ENCODE measurements at places on chromosomes 1 and 21.

GRCh38 chr21:14405962-14406361 lies 23.0 kb upstream of the HSPA13 start:
- ATAC-seq = no peak

DNA sequence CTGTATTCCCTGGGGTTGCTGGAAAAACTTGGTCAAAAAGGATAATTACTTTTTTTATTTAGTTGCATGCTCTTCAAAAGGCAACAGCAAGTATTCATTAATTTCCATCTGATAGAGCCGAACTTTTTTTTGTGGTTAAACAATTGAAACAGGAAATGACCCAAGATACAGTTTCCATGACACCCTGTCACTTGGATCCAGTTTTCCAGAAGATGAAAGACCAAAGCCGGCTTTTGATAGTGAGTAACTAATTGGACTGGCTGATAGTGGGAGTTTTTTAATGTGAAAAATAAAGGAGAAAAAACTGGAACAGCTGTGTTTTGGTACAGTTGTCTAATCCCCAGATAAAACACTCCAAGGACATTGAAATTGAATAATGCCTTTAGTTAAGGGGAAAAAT lies 33.0 kb downstream of the CACHD1 start:
- ATAC-seq = no peak

DNA sequence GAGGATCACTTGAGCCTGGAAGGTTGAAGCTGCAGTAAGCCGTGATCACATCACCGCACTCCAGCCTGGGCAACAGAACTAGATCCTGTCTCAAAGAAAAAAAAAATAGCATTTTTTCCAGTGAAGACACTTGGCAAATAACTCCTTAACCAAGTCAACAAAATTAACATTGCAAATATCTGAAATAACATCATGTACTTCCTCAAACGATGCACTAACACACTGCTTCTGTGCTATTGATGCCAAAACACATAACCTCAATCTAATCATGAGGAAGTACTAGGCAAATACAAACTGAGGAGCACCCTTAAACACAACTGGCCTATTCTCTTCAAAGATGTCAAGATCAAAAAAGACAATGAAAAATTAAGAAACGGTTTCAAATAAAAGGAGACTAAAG lies 32.3 kb downstream of the PABPC4 start:
- no peak for ATAC-seq

GRCh38 chr1:89780721-89781120 lies 40.1 kb upstream of the LRRC8D start:
- ATAC-seq = peak; percentile 97

GRCh38 chr21:25806060-25806459 lies 71.3 kb downstream of the GABPA start:
- no peak for ATAC-seq

DNA sequence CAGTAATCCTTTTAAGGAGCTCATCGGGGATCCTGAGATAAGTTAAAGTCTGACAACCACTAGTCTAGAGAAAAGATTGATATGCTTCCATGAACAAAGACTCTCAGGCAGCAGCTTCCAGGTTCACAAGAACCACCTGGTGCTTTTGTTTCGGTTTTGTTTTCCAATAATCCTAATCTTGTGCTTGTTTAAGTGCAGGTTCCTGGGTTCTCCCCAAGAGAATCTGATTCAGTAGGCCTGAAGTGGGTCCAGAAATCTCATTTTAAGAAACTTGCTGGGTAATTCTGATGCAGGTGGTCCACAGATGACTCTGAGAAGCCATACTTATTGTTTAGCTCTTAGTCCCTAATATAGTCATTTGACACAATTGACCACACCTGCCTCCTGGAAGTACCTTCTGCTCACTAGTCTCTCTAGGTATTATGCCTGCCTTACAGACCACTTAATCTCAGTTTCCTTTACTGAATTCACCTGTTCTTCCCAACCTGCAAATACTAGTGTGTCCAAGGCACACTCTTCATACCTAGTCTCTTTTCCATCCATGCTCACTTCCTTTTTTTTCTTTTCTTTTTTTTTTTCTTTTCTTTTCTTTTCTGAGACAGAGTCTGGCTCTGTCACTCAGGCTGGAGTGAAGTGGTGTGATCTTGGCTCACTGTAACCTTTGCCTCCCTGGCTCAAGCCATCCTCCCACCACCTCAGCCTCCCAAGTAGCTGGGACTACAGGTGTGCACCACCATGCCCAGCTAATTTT lies 20.5 kb upstream of the FRRS1 start:
- no peak for ATAC-seq

GRCh38 chr1:16326833-16327404 lies 25.4 kb downstream of the FBXO42 start:
- no peak for ATAC-seq
